Heart left ventricle (tissue), 16 donors: ENCODE measurements at places on chromosomes 7 and 10. TPM values are rescaled to one million over a fixed set of nuclear protein-coding genes. Genes with fewer than 3 reads are reported as not detected.

The SPDYE2B gene
- not detected for total RNA-seq

The KIAA1549 gene
- 2.8 TPM for total RNA-seq

The PON3 gene
- total RNA-seq: 0.91 TPM

DNA sequence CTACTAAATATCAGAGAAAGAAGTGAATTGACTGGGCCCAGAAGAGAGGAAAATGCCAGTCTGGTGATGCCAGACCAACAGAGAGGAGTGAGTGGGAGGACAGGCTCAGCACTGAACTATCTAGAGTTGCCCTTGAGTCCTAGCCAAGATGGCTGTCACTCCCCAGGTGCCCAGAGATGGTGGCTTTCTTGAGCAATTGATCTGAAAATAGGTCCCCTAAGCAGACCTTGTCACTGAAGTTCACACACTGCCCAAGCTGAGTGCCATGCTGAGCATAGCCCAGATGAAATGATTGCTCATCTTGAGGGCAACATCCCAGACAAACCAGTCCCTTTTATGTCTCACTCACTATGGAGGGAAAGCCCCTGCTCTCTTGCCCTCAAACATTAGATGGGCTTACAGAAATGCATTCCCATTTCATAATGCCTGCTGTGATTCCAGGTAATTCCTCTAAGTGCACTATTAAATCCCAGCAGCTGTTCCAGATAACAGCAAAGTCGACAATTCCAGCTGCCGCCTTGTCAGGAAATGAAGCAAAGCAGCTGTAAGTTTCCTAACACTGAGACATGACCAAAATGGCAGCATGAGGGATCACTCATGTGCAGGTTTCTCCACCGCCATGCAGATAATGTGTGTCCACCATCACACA lies 329.4 kb downstream of the KCNMA1 start:
- no peak for DNase-seq

- DNase-seq: no peak
Measured at GRCh38 chr7:154472343-154472742, 420.1 kb downstream of the DPP6 start.

- no peak for DNase-seq
Measured at GRCh38 chr10:73634421-73634820, 6.9 kb downstream of the MYOZ1 start.

DNA sequence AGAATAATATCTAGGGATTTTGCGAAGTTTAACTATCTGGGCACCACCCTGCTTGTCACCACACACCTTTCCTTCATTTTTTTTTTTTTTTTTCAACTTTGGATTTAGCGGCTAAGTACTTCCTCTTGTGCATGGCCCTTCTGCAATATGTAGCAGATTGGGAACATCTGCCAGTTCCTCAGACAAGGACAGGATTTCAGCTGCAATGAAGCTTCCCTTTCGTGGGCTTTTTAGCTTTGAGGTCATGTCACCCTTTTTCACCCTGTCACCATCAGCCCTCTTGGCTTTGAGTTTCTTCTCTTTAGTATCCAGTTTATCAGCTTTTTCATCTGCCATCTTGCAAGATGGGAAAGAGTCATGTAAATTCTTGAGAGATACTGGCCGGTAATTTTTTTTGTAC lies 81.6 kb upstream of the ETV1 start:
- no peak for DNase-seq

The NDUFA5 gene
- 245 TPM for total RNA-seq

DNA sequence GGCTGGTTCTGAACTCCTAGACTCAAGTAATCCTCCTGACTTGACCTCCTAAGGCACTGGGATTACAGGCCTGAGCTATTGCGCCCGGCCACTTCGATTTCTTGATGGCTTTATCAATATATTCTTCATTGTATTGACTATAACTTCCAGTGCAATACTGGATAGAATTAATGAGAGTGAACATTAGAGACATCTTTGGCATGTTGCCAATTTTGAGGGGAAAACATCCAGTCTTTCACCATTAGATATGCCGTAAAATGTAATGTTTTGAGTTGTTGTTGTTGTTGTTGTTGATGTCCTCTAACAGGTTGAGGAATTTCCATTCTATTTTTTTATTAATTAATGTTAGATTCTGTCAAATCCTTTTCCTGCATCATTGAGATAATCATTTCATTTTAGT lies 578.9 kb downstream of the ZWINT start:
- DNase-seq: no peak

- DNase-seq: peak; percentile 44
Measured at GRCh38 chr7:36153571-36154097, 580 bp downstream of the EEPD1 start.

GRCh38 chr7:134589491-134589941 lies 40.6 kb downstream of the AKR1B15 start:
- no peak for DNase-seq

The HEPACAM2 gene
- total RNA-seq: not detected

GRCh38 chr10:61554925-61555324 lies 101.7 kb upstream of the TMEM26 start:
- no peak for DNase-seq

The EFCAB10 gene
- total RNA-seq: not detected

The CALY gene
- not detected for total RNA-seq

The METTL27 gene
- not detected for total RNA-seq

- DNase-seq: no peak
Measured at GRCh38 chr7:41891950-41892349, 189.1 kb upstream of the INHBA start.

The LMTK2 gene
- total RNA-seq: 18.8 TPM

The NUTM2B gene
- total RNA-seq: 0.75 TPM

The NPFFR1 gene
- not detected for total RNA-seq

The MRLN gene
- total RNA-seq: not detected

DNA sequence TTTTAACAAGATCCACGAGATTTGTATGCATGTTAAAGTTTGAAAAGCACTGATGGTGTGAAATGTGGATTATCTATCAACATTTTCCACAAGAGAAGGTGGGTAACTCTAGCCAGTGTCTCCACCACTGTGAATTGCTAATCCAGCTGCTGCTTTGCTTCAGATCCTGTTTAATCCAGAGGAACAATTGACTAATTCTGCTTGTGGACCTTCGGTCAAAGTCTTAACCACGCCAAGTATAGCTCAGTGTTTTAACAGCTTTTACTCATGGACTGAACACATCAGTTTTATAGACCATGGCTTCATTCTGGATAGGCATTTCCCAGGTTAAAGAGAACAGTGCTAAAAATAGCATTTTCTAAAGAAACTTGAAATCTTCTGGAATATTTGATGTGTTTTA lies 23.5 kb downstream of the ADK start:
- no peak for DNase-seq

DNA sequence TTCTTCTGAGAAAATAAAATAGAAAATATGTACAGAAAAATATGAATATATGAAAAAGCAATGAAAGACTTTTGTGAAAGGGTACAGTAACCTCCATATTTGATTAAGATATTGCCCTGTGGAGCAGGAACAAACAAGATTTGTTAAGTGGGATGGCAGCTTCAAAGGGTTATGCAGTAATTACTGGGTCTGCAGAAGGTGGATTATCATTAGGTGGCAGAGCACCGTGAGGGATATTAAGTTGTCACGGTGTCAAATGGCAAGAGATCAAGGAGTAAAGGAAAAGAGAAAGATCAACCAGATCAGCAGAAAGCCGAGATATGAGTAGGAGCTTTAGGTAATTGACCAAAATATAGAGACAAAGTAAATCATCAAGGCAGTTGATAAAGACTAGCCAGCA lies 44.1 kb downstream of the DGKB start:
- no peak for DNase-seq

- no peak for DNase-seq
Measured at GRCh38 chr10:11097686-11098085, 80.0 kb downstream of the CELF2 start.

- peak; percentile 73 for DNase-seq
Measured at GRCh38 chr7:81484261-81484660, 285.6 kb downstream of the HGF start.

The PAX4 gene
- not detected for total RNA-seq

- DNase-seq: peak; percentile 67
Measured at GRCh38 chr7:100369105-100369504, 4.2 kb upstream of the PILRA start.

The ZNF117 gene
- 2.4 TPM for total RNA-seq

DNA sequence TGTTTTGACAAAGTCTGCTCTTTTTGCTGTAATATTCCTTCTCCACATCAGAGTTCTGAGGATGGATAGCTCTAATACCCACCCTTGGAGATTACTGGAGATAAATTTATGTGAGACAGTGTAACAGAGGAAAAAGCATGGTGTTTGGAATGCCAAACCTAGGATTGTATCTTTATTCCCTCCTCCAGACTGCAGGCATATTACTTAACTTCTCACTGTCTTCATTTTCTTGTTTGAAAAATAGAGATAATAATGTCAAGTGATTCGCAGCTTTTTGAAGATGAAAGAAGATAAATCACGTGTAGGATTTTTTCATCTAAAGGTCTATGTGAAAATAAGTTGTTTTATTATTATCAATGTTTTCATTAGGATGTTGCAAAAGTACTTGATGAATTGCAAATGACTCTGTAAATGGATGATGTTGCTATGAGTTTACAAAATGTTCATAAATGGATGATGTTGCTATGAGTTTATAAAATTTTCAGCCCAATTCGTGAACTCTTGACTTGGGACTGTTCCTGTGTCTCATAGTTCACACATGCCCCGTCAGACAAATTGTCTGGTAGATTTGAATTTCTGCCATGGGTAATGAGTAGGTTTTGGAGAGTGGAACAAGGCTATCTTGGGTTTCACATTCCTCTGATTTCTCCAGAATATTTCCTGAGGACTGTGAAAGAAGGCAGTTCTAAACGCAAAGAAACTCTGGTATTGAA lies 113.1 kb upstream of the IGFBP3 start:
- DNase-seq: no peak

GRCh38 chr10:69088801-69089501 lies 1.0 kb downstream of the SRGN start:
- no peak for DNase-seq

DNA sequence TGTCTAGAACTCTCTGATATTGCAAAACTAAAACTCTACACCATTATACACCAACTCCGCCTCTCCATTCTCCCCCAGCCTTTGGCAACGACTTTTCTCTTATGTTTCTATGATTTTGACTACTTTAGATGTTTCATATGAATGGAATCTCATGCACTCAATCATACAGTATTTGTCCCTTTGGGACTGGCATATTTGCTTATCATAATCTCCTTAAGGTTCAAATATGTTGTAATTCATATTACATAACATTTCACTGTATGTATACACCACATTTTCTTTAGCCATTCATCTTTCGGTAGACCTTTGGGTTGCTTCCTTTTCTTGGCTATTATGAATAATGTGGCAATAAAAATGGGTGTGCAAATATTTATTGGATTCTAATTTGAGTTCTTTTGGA lies 164.4 kb downstream of the ARL4A start:
- no peak for DNase-seq
